Inflammatory macrophage treated with lipopolysaccharide for 4 hours (primary cell): ENCODE measurements at places on chromosomes 3 and 15.

- no peak for DNase-seq
Observed at GRCh38 chr3:150168698-150169097, 198.0 kb upstream of the PFN2 start.

GRCh38 chr3:159929171-159930141 lies 59.2 kb upstream of the IL12A start:
- peak; percentile 96 for DNase-seq

- DNase-seq, result no peak
Observed at GRCh38 chr3:168951884-168952283, 711.6 kb downstream of the MECOM start.

GRCh38 chr15:23422099-23422945 lies 24.7 kb downstream of the GOLGA6L2 start:
- DNase-seq, result no peak

DNA sequence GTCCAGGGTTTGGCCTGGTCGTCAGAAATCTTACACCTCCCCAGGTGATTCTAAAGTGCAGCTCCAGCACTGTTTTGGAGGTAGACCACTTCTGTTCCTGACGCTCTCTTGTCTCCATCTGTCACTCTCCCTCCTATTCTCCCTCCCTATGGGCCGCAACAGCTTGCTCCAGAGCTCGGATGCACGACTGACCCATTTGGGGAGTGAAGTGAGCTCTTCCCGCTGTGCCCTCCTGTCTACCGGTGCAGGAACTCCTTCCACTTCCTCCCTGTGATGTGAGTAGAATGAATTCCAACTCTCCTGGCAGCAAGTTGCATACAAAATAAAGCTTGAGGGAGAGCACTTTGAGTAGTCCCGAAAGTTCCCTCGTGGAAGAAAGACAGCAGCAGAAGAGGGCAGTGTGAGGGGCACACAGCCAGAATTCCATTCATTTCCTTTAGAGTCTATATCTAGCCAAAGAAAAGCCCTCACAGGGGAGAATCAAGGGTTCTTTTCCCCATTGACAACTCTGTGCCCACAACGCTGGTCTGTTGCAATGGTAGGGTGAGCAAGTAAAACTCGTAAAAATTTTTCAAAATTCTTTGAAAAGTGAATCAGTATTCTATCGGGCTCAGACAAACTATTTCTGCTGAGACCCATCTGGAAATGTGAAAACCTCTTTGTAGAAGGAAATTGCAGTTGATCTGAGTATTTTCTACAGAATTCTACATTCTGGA lies 39.9 kb upstream of the BDH1 start:
- no peak for DNase-seq

DNA sequence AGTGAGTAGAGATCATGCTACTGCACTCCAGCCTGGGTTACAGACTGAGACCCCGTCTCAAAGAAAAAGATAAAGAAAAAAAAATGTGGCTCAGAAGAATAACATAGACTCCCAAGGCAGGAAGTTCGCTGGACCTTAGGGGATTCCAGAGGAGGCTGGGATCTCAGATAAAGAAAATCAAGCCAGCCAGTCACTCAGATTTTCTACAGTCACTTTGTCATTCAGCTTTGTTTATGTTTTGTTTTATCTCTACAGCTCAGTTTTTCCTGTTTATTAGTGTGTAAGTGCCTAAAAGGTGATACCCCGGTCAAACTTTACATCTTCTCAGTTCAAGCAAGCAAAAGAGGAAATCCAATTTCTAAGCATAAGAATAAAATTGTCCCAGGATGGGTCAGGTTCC lies 6.3 kb downstream of the TMEM202 start:
- DNase-seq, result no peak

GRCh38 chr15:71259866-71260265 lies 144.6 kb downstream of the THSD4 start:
- no peak for DNase-seq

DNA sequence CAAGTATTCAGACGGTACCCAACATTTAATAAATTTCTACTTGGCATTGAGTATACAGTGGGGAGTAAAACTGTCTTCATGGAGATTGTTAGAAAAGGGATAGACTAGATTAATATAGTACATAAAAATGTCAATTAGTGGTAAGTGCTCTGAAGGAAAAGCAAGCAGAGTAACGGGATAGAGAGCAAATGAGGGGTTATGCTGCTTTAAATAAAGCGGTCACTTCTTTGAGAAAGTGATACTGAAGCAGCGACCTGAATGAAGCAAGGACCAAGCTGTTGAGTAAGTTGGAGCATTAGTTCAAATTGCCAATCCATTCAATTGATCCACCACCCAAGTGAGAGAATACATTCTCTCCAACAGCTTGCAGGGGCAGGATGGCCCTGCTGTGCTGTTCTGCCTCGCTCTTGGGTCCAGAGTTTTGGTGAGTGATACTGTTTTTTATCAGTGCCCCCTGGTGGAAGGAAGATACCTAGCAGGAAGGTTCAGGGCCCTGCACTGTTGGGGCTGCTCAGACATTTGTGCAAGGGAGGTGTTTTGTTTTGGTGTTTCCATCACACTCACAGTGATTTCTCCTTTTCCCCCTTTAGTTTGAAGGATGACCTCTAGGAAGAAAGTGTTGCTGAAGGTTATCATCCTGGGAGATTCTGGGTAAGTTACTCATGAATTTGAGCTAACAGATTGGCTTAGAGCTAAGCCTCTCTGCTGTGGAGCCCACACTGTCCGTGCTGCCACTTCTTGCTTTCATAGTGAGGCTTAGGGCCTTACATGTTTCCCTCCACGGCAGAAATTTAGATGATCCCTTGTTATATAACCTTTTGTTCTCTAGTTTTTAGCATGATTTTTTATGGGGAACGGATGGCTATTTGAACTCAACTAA lies 69.0 kb downstream of the RAB7A start:
- peak; percentile 60 for DNase-seq
